ENCODE measurements at places on chromosomes 3 and 15.

GRCh38 chr15:30923429-30923828 is 19.7 kb downstream of the FAN1 start:
- DNase-seq, result no peak

- DNase-seq, result no peak
Observed at GRCh38 chr3:13292375-13292774, 127.7 kb downstream of the NUP210 start.

DNA sequence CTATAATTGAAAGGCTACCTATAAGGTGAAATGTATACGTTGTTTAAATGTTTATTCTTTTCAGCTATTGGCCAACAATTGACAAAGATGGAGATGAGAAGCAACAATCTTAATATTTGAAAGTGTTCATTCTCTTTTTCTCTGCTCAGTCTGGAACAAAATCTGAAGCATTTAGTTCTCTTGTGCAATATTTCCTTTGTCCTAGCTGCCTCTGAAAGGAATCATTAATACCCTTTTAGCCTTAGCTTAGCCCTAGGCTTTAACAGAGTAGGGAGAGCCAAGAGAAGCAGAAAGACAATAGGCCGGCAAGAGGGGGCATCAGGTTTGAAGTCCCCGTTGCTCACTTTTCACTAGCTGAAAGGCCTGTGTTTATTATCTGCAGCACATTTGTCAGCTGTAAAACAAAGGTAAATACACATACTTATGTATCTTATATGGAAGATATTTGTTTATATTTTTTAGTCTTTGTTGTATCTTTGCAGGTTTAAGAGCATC is 422.5 kb upstream of the SEMA6D start:
- DNase-seq, result no peak

DNA sequence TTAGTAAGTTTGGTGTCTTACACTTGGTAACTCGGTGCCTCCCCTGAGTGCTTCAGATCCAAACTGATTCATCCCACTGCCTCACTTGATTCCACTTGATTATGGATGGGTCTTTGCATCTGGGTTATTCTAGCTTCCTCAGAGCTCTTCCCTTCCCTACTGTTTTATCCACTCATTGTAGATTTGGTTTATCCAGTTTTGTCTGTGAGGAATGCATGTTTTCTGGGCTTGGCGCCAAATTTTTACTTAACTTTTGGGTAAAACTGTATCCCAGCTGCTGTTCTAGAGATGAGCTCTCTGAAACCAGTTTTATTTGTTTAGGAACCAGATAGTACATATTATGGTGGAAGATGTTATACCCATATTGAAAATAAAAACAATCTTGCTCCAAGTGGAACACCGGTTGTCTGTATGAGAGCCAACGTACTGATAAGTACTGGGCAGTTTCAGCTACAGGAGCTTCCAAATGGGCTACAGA is 20.9 kb downstream of the RAD54L2 start:
- peak; percentile 82 for DNase-seq

- no peak for DNase-seq
Observed at GRCh38 chr3:67462187-67462586, 192.2 kb downstream of the SUCLG2 start.

DNA sequence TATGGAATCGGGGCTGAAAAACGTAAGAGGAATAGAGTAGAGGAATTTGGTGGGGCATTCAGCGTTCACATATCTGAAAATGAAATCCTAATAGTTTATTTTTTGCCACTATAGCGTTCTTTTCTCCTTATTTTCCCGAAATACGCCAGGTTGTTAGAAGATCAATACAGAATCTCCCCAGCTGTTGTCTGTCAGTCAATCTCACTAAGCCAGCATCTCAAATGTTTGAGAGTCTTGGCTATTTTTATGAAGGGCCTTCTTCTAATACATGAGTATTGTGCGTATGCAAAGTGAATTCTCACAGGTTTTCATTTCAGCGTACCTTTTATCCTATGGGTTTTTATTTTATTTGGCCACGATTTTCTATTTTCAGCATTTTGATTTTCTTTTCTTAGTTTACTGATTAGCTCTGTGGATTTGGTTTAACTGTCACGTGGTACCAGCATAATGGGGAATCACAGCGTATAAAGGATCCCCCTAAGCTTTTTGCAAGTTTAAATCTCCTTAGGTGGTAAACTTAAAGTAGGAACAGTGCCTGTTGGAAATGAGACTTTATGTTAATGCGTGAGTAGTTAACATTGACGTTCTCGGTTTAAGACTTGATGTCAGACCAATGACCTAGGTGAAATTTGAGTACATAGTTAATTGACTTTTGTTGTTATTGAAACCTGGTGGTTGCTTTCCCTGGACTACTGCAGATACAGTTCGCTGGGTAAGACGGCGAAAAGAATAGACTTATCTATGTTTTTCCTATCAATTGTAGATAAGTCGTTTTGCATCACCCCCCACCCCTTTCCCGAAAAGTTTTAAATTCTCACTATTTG is 1.3 kb downstream of the FXR1 start:
- DNase-seq, result no peak

DNA sequence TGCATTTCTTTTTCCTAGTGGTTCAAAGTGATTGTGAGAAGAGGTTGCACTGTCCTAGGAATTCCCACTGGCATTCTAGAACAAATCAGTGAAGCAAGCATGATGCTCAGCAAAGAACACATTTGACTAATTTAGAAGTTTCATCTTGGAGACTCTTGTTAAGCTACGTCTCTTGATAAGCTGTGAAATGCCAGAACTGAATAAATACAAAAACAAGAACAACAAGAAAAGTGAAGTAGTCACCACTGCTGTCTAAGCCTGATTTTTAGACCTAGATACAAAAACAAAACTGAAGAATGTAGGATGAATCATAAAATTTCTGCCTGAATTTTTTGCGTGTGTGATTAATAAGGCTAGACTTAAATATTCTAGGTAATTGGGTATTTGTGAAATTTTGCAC is 1162.4 kb downstream of the TUSC7 start:
- DNase-seq, result no peak

DNA sequence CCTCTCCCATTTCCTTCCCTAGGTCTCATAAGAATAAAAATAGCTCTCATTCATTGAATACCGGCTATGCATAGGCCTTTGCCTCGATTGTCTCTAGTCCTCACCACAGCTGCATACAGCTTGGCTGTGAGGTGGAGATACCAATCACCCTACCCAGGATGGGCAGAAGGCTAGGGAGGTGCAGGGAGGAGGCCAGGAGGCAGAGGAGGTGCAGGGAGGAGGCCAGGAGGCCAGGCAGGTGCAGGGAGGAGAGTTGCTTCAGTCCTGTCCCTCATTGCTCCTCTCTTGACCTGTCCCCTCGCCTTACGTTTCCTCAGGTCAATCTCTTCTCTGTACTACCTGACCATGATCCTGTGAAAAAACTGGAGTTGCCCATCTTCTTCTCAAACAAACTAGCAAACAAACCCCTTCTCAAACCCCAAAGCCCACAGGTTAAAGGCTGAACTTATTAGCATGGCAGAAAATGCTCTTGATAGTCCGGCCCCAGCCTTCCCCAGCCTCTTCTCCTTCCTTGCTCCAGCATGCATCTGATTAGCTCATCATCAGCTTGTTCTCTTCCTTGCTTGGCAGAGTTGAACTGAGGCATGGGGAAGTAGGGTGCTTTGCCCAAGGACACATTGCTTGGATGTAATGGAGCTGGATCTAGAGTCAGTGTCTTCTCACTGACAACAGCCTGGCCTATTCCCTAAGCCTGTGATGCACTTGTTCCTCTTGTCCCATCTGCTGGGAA is 15.8 kb downstream of the PODXL2 start:
- DNase-seq, result no peak

DNA sequence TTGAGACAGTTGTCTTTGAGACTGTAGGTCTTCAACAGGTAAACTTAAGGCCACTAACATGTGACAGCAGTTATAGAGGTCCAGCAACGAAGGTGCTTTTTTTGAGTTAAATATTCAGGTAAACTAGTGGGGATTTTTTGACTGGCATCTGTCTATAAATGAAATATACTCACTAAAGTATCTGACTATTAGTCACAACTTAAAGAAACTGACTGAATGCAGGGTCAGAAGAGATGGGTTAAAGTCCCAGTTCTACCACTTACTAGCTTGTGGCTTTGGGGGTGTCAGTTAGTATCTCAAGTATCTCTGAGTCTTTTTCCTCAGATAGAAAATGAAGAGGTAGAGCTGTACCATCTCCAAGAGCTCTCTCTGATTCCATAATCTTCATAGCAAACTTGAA is 18.0 kb downstream of the MIX23 start:
- no peak for DNase-seq

GRCh38 chr3:12705981-12706380 is 42.1 kb upstream of the RAF1 start:
- no peak for DNase-seq

DNA sequence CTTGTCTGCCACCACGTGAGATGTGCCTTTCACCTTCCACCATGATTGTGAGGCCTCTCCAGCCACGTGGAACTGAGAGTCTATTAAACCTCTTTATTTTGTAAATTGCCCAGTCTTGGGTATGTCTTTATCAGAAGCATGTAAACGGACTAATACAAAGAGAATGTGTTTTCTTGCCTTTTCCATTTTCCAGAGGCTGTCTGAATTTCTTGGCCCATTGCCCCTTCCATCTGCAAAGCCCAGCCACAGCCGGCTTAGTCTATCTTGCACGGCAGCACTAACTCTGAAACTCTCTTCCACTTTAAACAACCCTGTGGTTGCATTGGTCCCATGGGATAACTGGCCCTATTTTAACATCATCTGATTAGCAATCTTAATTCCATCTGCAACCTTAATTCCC is 215.3 kb downstream of the LRTM1 start:
- no peak for DNase-seq
